ENCODE measurements at places on chromosomes 2 and 18.

DNA sequence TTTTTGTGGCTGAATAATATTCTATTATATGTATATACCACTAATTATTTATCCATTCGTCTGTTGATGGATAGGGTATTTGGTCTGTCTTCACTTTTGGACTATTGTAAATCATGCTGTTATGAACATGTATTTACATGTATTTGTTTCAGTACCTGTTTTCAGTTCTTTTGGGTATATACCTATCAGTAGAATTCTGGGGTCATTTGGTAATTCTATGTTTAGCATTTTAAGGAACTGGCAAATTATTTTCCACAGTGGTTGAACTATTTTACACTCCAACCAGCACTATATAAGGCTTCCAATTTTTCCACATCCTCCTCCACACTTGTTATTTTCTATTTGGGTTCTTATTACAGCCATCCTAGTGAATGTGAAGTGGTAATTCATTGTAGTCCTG is 12.4 kb upstream of the TANK start:
- DNase-seq: no peak

GRCh38 chr2:14631406-14632040 is 994 bp upstream of the LRATD1 start:
- no peak for DNase-seq

DNA sequence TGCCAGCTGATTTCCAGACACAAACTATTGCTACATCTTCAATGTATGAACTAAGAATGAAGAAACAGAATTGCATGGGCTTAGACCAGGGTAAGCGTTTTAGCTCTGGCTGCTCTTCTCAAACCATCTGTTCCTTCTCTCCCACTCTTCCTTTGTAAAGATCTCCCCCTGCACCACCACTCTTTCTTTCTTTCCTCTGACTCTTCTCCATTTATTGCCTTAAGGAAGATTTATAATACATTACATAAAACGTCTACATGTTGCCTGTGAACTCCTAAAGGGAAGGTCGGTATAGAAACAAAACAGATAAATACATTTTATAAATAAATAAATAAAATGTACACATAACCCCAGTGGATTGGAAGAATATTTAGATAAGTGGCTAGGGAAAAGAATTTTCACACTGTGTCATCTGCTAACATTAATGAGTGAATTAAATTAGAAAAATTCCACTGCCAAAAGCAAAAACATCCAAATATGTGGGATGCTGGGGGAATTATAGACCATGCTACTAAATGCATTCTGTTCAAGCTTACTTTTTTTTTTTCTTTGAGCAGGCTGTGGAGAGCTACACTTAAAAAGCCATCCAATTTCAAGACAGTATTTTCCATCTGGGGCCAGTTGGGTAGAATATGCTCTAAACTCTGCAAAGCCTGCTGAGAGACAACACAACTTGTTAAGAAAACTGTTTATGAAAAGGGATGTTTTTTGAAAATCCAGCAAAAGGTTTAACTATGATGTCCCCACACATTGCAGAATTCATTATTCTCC is 41.5 kb downstream of the NCKAP5 start:
- no peak for DNase-seq

GRCh38 chr18:74994502-74995418 is 214.2 kb downstream of the PTGR3 start:
- peak; percentile 11 for DNase-seq

- no peak for DNase-seq
These were observed 127.6 kb upstream of the TANK start for GRCh38 chr2:161032635-161033034.

- no peak for DNase-seq
These were observed 5.5 kb upstream of the TUBB6 start for GRCh38 chr18:12302391-12303147.

DNA sequence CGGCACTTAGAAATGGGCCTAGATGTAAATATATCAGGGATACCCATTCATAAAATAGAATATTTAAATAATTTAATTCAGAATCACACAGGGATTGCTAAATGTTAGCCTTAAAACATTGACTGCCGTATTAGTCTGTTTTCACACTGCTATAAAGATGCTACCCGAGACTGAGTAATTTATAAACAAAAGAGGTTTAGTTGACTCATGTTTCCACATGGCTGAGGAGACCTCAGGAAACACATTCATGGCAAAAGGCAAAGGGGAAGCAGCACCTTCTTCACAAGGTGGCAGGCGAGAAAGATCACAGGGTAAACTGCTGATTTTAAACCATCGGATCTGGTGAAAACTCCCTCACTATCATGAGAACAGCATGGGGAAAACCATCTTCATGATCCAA is 223.6 kb upstream of the GULP1 start:
- no peak for DNase-seq

DNA sequence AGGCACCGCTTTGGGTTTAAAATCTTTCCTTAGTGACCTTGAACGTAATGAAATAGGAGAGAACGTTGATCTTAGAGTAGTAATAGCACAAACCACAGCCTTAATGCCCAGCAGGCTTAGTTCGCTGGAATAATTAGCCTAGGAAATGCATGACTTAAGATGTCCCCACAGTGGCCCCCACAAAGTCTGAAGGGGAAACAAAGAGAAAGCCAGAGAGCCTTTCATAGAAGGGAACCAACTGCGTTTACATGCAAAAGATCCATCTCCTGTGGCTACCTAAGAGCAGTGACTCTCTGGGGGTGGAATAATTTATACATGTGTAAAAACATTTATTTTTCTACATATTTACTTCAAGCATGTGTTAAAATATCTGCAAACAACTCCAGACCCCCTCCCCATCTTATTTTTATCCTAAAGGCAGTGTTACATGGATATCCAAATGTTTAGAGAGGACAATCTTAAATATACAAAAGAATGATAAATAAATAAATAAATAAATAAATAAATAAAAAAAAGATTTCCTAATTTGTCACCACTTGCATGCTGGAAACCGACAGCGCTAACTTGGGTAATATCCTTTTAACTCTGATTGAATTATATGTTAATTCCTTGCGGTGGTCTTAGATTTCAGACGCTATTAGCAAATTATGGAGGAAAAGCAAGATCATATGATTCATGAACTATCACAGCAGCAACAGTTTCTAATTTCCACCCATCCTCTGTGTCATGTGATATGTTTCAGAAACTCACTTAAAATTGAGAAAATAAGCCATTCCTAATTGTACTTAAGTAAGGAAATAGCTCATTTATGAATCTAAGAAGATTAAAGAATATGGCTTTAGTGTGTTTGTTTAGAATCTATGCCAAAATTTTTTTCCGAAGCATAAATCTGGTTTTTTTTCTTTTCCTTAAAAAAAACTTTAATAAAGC is 23.4 kb upstream of the CYP1B1 start:
- no peak for DNase-seq

DNA sequence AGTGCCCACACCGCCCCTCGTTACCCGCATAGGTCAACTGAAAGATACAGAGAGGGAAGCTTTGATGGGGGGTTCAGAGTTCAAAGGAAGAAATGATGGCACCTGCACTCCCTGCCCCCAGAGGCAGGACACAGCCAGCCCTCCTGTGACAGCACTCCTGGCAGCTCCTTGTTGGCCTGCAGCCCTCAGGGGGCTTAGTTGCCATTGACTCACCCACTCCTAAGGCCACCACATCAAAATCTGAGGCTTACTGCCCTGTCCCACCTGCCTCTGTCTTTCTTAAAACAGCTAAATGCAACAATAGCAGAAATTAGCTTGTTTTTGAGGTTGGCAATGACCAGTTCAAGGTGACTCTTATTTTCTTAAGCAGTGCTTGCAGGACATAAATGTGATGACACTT is 31.6 kb upstream of the SLC35F6 start:
- no peak for DNase-seq

GRCh38 chr2:83584672-83585071 is 874.4 kb downstream of the SUCLG1 start:
- no peak for DNase-seq

GRCh38 chr2:24972315-24972961 is 683 bp upstream of the DNAJC27 start:
- DNase-seq: peak; percentile 44

DNA sequence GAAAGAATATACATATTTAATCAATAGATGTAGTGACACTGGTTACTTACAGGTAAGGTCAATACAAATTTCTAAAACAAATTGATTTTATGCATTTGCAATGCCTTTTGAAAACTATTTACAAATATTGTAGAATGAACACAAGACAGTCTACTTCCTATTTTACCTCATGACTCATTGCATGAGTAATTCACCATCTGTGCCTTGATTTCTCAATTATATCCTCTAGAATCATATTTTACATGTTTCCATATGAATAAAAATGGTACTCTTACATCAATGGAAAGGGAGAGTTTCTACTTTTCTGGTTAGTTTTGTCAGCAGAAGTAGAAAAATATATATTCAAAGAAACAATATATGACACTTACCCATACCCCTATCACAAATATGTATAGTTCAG is 203.8 kb upstream of the CDH7 start:
- DNase-seq: peak; percentile 1

- no peak for DNase-seq
These were observed 109.5 kb downstream of the GRB14 start for GRCh38 chr2:164511738-164512137.

- no peak for DNase-seq
These were observed 29.9 kb upstream of the STK39 start for GRCh38 chr2:168277276-168277675.

- DNase-seq: no peak
These were observed 71.6 kb upstream of the EFEMP1 start for GRCh38 chr2:55995211-55995610.

DNA sequence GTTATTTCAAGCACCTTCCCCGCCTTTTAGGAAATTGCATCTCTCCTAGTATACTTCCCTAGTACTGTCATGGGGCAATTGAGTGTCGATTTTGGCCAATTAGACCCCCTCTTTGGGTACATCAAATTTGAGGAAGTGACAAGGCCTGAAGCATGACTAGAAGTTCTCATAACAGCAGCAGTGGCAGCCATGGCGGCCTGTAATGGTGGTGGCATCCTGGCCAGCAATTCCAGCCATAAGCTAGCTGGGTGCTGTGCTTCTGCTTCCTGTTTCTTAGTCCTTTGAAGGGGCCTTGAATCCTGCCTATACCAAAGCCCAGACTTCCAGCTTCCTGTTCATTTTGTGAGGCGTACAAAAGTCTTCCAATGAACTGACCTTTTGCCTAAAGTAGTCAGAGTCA is 523.1 kb downstream of the PLCL1 start:
- no peak for DNase-seq

GRCh38 chr2:143162123-143162837 is 33.1 kb downstream of the ARHGAP15 start:
- DNase-seq: peak; percentile 58

DNA sequence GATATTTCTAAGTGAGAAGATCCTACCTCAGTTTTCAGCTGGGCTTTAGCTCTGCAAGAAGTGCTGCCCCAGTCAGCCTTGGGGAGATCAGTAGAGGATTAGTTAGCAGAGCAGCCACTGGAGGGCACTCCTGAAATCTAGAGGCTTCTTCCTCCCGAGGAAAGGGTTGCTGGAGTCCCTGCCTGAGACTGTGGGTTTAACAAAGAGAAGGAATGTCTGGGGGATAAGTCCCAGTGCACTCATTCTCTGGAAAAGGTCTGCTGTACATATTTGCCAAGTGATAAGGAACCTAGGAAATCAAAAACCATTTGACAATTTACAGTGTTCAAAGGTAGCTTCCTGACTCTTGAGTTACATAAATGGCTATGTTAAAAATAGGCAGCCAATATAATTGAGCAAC is 207.2 kb downstream of the SLC8A1 start:
- peak; percentile 85 for DNase-seq

GRCh38 chr2:102315921-102316320 is 4.6 kb downstream of the IL1RL1 start:
- no peak for DNase-seq

GRCh38 chr2:217314021-217314460 is 454.2 kb upstream of the TNP1 start:
- DNase-seq: no peak

Measured in cardiac fibroblast (primary cell).